ENCODE measurements at places on chromosomes 6 and 20. TPM values are rescaled to one million over a fixed set of nuclear protein-coding genes. Genes with fewer than 3 reads are reported as not detected.

- no peak for DNase-seq
Observed at GRCh38 chr6:62980724-62981123, 230.5 kb upstream of the FKBP1C start.

- DNase-seq, result no peak
Observed at GRCh38 chr6:25670793-25671513, 18.9 kb downstream of the SCGN start.

Gene MRPS18B
- 53.3 TPM for total RNA-seq

GRCh38 chr6:88813045-88813444, 150.4 kb downstream of the RNGTT start:
- no peak for DNase-seq

- DNase-seq, result no peak
Observed at GRCh38 chr6:27662769-27663168, 189.9 kb upstream of the ZNF184 start.

Measured in left lobe of liver (tissue), 2 donors.